Suppressor macrophage treated with lipopolysaccharide for 1 hour (primary cell): ENCODE measurements at places on chromosomes 7 and 10.

DNA sequence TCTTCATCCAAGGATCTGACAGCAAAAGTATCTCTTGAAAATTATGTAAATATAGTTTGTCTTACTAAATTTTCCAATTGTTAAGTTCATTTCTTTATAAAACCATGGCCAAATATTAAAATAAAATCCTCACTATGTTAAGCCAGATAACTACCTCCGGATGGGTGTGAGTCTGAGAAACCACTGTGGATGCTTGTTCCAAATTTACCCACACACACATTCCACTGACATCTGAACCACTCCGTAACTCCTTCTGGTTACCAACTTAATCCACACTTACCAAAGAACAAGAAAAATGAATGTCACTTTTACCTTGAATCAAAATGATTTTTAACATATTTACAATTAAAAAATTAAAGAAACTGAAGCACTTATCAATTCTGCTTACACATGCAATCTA is 19.7 kb downstream of the CYTH3 start:
- DNase-seq: no peak

DNA sequence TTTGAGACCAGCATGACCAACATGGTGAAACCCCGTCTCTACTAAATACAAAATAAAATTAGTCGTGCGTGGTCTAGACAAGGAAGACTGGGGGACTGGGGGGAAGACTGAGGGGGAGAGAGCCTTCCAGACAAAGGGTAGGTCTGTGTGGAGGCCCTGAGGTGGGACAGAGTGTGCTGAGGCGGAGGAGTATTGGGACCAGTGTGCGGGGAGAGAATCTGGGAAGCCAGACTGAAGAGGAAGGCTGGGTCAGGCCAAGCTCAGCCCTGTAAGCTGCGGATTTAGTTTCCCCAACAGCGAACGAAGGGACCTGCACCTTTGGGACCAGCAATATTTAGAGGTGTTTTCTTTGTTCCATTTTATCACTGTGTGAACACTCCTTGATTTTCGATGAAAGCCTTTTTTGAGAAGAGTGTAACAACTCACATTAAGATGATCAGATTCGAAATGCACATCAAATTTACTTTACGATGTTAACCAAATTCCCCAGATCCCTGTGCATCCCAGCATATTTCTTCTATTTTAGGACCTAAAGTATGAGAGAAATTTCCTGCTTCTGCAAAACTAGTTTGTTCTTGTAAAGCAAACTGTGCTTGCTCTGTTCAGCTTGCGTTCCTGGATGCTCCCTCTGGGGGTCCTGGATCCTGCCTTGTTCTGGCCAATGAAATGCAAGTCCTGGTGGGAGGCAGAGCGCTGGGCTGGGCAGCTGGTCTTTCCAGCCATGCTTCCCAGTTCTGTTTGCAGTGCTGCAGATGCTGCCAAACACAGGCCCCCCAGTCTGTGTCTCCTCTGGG is 39.4 kb downstream of the PLAU start:
- DNase-seq: no peak

- DNase-seq: no peak
Observed at GRCh38 chr10:1110674-1111119, 54.5 kb downstream of the WDR37 start.

DNA sequence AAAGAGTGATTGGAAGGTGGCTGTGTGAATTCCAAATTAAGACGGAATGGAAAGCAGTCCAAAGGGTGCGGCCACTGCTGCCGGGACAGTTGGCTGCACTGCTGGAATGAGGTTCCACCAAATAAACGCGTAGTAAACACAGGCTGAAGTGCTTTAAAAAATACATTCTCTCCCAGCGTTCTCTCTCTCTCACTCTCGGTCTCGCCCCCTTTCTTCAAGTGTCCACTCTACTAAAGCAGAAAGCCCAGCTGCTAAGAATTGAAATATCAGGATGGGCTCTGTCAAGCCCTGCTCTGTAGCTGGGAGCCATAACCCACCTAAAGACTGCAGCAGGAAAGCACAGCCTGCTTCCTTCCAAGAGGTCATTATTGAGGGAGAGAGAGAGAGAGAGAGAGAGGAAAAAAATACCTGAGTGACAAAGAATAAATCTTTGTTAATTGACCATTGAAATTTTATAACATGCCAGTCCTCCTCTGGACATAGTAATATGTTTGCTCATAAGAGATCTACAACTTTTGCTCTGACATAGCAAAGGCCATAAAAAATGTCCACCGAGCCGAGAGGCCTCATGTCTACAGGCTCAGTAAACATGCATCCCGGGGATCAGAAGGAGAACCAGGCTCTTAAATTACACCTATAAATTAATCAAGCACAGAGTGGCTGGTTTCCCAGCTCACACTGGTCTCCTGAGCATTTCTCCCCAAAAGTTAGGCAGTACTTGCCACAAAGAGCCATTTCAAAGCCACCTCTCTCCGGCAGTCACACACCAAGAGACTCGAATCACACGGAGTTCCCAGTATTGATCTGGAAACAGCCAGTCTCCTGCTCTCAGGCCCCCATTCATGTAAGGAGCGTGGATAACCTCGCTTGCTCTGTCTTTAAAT is 72.8 kb downstream of the FGFR2 start:
- DNase-seq: no peak

DNA sequence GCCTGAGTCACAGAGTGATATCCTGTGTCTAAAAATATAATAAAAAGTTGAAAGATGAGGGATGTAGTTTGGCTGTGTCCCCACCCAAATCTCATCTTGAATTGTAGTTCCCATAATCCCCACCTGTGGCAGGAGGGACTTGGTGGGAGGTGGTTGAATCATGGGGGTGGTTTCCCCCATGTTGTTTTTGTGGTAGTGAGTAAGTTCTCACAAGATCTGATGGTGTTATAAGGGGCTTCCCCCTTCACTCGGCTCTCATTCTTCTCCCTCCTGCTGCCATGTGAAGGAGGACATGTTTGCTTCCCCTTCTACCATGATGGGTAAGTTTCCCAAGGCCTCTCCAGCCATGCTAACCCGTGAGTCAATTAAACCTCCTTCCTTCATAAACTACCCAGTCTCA is 25.1 kb upstream of the UBE3C start:
- DNase-seq: peak; percentile 17
